ENCODE measurements at places on chromosomes 4 and X. TPM values are rescaled to one million over a fixed set of nuclear protein-coding genes. Genes with fewer than 3 reads are reported as not detected.

Gene MUC7
- polyA plus RNA-seq = not detected

Gene MAGED4B
- 4.9 TPM for polyA plus RNA-seq

Gene KDR
- not detected for polyA plus RNA-seq

Gene IBSP
- polyA plus RNA-seq = 0.62 TPM

Gene BEX5
- 252 TPM for polyA plus RNA-seq

Gene VEGFC
- polyA plus RNA-seq = not detected

Gene ERVMER34-1
- polyA plus RNA-seq = 3.8 TPM

Gene USP17L27
- not detected for polyA plus RNA-seq

Gene ATP10D
- 21.0 TPM for polyA plus RNA-seq

Gene DOCK11
- polyA plus RNA-seq = not detected

Gene FHDC1
- 0.22 TPM for polyA plus RNA-seq

Data from Purkinje cell (primary cell).